CD8-positive, alpha-beta T cell (primary cell): ENCODE measurements at places on chromosomes 6 and 20.

DNA sequence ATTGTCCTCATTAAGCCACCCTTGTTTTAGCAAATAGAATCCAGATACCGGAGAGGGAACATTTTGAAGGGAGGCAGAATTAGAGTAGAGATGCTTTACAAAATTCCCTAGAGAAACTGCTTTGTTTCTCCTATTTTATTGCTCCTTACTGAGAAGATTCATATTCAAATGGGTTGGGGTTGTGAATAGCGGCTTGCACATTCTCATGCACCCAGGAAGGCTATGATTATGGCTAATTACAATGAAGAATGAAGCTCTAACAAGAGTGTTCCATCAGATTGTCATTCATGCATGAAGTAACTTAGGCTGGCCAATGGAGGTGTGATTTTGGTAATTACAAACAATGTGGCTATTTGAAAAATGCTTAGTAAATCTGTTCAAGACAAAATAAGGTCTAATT is 129.6 kb downstream of the PACRG start:
- DNase-seq: no peak

DNA sequence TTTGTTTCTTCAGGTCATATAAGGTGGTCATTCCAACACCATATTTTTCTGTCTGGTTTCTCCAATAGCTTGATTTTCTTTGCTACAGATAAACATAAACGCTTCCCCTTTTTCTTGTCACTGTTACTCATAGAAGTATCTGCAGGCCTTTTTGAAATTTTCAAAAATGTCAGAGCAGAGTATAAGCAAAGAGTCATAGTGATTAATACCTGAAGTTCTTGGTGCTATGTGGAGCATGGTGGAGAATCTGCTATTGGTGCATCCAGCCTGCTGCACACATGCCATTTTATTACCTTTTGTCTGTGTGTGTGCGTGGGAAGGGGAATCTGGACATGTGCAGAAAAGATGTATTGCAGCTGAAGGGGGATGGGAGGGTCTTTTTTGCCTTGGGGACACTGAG is 19.7 kb downstream of the STX11 start:
- no peak for DNase-seq

DNA sequence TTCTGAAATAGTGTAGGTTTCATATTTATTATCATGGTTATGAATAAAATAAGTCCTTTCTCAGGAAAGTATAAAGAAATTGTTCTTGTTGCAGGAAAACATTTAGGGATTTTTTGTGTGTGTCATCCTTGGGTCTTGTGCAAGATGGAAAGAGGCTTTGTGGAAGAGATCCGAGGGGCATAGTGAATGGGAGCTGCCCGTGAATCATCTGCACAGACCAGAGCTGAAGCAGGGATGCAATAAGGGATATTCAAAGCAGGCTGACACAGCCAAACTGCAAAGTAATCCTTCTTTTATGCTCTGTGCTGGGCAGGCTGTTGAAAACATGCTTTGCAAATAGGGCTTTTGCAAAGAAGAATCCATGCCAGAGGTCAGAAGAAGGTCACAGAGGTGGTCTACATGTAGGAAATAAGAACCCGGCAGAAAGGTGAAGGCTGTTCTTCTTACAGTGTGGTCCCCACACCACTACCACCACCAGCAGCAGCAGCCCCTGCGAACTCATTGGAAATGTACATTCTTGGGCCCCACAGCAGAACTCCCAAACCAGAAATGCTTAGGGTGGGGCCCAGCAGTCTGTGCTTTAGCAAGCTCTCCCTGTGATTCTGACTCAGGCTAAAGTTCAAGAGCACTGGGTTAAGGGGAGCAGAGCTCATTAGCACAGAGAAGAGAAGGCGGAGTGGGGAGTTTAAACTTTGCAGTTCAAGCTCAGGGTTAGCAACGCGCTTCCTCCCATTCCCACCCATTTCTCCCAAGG is 237.6 kb downstream of the QKI start:
- no peak for DNase-seq

- no peak for DNase-seq
Observed at GRCh38 chr6:155128977-155129376, 133.9 kb downstream of the TIAM2 start.

DNA sequence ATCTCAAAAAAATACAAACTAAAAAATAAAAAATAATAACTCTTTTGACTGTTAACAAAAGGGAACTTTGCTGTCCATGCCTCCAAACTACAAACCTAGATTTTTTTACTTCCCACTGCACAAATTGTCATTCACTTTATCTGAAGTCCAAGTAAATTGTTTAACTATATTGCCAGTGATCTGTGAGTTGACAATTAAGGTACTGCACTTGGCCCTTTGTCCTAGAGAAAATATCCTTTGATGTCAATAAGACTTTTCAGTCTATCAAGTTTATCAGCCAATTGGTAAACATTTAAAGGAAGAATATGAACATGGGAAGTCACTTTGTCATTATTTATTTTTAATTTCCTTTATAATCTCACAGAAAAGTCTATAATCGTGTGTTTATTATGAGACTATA is 19.3 kb upstream of the EPB41L2 start:
- DNase-seq: no peak

DNA sequence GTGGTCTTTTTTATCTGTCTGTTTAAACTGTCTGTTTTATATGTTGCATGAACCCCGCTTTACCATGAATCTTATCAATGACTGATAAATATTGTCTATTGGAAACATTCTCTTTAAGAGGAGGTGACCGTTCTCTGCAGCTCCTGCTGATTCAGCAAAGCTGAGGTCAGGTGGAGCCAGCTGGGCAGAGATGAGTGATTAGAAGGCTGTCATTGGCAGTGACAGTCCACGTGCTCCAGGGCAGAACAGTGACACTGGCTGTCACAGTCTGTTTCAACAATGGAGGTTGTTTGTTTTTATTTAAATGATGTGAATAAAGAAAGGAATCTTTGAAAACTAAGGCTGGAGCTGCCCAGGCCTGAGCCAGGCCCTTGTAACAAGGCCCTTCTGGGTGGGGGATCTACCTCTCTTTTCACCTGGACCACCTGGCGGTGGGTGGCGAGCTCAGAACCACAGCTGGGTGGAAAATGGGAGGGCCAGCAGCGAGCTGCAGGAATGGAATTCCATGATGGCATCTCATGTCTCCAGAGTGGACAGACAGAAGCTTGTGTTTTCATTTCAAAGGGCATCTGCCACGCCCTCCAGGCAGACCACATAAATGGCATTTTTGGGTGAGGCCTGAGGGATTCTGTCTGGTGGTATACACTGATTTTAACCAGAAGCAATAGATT is 12.6 kb downstream of the SYNJ2 start:
- DNase-seq: no peak

GRCh38 chr6:62891065-62891647 is 320.1 kb upstream of the FKBP1C start:
- no peak for DNase-seq

GRCh38 chr6:1662534-1662933 is 52.8 kb downstream of the FOXC1 start:
- DNase-seq: no peak

- DNase-seq: no peak
Observed at GRCh38 chr6:127514773-127515227, 4.3 kb downstream of the MTCL3 start.

DNA sequence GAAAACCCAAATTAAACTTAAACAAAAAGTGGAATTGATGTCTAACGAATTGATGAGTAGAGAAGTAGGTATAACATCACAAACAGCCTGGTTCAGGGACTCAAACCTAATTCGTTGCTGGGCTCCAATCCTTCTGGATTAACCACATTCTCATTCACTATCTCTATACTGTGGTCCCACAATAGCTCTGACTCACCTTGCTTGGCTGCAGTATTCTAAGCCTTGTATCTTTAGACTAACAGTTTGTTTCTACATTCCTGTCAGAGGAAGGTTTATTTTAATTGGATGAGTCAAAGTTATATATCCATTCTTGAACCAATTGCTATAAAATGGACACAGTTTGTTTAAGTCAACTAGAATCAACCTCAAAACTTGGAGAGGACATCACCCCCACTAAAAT is 530.5 kb upstream of the PTCHD4 start:
- no peak for DNase-seq

- DNase-seq: no peak
Observed at GRCh38 chr20:44010162-44010704, 95.6 kb downstream of the TOX2 start.

DNA sequence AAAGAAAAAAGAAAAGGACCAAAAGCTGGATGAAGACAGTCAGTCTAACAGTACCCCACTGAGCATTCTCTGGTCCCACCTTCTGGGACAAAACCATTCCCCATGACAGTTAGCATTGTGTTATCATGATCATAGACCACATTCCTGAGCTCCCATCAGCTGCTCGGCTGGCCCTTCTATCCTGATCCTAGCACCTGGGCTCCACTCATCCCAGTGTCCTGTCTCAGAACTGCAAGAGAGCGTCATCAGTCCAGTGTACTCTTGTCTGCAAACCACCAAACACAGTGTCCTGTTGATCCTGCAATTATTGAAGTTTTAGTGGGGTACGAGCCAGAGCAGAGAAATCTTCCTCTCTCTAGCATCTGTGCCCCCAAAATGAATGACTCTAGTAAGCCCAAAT is 16.0 kb upstream of the TAAR1 start:
- no peak for DNase-seq

DNA sequence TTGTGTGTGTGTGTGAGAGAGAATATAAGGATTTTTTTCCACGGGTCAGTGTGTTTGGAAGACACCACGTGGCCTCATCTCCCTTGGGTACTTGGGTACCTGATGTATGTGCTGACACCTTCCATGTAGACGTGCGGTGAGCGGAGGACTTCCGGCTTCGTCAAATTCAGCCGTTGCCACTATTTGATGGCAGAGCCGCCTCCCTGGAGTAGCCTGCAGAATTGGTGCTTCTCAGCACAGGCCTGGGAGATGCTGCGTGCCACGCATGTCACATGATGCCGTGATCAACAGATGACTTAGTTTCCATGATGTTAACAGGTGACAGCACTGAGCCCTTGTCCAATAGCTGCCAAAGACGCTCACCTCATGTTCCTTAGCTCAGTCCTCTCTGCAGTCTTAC is 69.4 kb downstream of the CDH4 start:
- no peak for DNase-seq

GRCh38 chr6:45163952-45164766 is 164.0 kb upstream of the RUNX2 start:
- DNase-seq: no peak

DNA sequence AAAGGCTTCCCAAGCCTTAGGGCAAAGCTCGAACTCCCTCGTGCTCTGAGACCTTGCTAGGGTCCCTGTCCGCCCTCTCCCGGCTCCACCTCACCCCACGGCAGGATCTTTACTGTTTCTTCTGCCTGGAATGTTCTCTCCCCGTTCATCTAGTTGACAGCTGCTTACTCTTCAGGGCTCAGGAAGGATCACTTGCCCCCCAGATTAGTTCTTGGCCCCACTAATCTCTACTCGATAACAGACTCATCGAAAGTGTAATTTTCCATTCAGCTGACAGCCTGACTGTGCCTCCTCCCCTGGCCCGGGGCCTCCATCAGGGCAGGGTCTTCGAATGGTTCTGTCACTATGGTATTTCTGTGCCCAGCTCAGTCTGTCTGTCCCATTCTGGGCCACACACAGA is 3.1 kb downstream of the MAP1LC3A start:
- DNase-seq: no peak

DNA sequence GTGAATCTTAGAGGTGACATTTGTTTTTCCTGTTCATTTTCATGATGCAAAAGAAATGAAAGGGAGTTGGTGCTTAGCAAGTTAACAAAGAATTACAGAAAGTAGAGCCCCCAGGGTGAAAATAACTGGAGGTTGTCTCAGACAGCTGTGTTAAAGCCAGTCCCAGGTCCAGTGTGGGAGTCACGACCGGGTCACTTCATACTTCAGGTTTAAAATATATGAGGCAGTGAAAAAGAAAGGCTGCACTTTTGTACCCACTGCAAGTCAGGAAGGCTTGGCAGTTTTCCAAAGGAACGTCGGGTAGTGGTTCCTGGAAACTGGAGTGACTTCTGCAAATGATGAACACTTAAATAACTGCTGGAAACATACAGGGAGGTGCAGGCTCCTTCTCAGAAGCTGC is 91.5 kb upstream of the THBS2 start:
- no peak for DNase-seq

- no peak for DNase-seq
Observed at GRCh38 chr20:24589815-24590177, 120.4 kb downstream of the SYNDIG1 start.

DNA sequence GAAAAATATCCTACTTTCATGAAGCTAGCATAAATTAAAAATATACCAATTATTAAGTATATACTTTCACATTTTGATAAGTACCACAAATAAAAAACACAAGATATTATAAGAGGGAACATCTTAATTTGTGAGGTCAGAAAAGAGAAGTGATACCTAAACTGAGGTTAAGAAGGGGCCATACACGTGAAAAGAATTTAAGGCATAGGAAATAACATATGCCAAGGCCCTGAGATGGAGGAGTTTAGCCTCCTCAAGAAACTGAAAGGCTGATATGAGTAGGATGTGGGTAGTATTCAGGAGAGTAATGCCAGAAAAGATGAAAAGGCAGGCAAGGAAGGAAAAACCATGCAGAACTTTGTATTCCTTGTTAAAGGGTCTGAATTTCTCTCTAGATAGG is 116.6 kb upstream of the HTR1E start:
- no peak for DNase-seq

- no peak for DNase-seq
Observed at GRCh38 chr6:163710532-163711470, 296.3 kb downstream of the QKI start.

- DNase-seq: peak; percentile 8
Observed at GRCh38 chr6:111642463-111643158, 36.9 kb upstream of the TRAF3IP2 start.
